ENCODE measurements at places on chromosomes 11 and 22.

DNA sequence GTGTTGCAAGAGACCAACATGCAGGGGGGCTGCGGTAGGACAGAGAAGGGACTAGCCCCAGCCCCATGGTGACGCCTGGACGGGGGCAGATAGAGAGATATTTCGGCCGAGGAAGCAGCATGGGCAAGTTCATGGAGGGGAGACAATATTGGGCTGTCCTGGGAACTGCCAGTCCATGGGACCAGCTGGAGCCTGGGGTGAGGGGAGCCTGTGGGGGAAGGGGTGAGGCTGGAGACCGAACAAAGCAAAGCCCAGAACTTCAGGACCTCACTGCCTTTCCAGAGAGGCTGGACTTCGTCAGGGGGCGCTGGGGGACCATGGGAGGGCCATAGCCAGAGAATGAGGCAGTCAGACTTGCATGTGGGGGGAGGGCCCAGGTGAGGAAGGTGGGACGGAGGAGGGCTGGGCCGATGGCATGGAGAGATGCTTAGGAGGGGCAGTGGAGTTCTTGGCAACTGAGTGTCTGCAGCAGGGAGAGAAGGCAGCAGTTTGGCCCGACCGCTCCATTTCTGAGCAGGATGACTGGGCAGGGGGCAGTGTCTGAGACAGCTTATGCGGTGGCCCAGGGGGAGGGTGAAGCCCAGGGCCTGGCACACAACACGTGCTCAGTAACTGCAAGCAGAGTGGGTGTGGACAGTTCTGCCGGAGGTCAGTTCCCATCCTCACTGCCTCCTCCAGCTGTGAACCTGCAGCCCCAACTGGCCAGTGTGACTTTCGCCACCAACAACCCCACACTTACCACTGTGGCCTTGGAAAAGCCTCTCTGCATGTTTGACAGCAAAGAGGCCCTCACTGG, 712 bp downstream of the UPK3A start:
- DNase-seq = no peak

GRCh38 chr11:69587454-69588090, 53.4 kb upstream of the CCND1 start:
- peak; percentile 76 for DNase-seq

DNA sequence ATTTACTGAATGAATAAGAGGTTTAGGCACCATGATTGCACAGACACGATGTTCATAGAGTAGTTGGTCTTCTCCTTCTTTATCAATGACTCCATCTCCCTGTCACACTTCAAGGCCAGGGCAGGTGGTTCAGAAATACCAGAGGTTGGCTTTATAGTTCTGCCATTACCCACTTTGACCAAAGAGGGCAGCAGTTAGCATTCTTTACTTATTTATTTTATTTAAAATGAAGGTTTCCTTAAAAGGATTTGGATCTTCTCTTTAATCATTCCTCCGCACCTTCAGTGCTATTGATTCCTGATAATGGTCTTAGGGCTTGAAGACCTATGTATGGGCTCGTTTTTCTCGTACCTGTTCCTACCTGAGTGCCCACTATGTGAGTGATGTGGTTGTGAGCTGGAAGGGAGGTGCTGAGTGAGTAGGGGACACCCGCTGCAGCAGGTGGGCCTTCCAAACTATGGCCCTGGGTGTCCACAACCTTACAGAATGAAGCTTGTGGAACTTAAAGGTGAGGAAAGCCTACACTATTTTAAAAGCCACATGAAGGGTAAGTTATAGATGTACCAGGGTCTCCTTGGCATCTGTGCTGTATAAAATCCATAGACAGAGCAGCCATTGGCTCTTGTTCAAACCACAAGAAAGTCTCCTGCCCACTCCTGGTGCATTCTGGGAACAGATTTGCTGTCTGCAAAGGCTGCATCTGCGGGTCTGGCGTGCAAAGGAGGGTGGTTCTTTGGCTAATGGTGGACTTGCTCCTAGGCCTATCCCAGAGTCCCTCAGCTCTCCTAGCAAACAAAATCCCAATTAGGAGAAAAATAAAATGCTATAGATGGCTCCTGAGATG, 35.0 kb downstream of the TIMP3 start:
- no peak for DNase-seq

DNA sequence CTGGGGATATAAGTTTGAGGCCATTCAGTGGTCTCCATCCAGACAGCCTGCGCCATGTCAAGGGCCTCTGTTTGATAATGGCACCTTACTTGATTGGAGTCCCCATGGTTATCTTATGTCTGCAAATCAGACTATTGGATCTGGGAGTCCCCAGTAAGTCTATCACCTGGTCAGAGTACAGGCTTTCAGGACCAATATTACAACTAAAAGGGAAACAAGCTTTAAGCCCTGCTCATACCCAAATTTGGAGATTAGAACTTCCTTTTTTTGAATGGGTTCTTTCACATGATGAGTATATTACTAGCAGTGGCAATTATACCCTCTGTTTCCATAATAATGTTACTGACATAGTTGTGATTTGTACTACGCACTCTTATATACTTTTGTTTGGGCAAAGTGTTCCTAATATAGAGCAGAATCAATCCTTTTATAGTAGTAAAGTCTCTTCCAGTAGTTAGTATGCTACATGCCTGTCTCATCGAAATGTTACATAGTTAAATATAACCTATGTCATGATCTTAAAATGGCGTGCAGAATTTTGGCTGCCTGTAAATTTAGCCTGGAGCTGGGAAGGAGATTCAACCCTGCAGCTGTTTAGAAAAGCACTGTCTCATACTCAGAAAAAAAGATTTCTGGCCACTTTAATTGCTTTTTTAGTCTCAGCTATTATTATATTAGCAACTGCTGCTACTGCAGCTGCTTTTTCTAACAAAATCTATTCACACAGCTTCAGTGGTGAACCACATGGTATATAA, 4.9 kb downstream of the MS4A15 start:
- no peak for DNase-seq

DNA sequence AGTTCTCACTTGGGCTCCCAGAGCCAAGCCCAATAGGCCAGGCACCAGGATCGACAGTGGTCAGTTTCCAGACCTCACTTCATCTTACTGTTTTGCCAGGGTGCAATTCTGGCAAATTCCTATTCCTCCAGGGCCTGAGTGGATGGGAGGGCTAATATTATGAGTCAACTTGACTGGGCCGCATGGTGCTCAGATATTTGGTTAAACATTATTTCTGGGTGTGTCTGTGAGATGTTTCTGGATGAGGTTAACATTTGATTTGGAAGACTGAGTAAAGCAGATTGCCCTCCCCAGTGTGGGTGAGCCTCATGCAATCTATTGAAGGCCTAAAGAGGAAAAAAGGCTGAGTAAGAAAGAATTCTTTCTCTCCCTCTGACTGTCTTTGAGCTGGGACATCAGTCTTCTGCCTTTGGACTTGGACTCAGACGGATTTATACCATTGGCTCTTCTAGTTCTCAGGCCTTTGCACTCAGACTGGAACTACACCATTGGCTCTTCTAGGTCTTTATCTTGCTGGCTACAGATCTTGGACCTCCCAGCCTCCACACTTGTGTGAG, 132.9 kb upstream of the ZBED5 start:
- DNase-seq = peak; percentile 43

DNA sequence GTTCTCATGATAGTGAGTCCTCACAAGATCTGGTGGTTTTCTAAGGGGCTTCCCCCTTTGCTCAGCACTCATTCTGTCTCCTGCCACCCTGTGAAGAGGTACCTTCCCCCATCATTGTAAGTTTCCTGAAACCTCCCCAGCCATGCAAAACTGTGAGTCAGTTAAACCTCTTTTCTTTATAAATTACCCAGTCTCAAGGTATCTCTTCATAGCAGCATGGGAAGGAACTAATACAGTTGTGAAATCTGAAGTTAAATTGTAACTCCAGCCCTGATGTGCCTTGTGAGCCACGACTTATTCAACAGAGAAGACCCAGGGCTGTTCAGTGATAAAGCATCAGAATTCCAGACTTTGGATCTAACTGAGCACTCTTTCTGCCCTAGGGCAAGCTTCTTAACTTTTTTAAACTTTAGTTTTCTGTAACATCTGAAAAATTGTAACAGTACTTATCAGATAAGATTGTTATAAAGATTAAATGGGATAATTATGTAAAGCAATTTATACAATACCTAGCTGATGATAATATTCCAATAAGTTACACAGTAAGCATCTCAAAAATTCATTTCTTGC, 220.0 kb downstream of the TRPC6 start:
- no peak for DNase-seq

DNA sequence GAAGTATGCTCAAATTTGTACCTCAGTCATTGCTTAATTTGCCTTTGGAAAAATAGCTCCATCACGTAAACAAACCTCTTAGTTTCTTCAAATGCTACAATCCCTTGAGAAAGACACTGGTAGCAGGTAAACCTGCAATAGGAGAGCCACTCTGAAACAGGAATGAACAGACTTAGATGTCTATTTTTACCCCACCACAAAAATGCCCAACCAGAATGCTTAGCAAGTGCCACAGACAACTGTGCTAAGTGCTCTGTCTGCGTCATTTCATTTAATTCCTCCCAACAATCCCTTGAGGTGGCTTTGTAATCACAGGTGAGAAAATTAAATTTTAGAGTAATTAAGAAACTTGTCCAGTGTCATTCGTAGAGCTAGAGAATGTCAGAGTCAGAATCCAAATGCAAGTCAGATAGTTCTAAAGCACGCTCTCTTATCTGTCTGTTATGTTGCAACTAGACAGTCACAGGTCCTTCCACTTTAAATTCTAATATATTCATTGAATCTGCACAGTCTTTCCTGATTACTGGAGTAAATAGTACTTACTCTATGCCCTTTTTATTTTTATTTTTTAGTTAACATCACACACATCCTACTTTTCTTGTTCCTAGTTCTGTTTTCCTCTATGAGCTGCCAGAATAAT, 89.0 kb upstream of the GRIA4 start:
- DNase-seq = no peak

- DNase-seq = no peak
Measured at GRCh38 chr22:42732081-42732480, 11.4 kb upstream of the A4GALT start.

DNA sequence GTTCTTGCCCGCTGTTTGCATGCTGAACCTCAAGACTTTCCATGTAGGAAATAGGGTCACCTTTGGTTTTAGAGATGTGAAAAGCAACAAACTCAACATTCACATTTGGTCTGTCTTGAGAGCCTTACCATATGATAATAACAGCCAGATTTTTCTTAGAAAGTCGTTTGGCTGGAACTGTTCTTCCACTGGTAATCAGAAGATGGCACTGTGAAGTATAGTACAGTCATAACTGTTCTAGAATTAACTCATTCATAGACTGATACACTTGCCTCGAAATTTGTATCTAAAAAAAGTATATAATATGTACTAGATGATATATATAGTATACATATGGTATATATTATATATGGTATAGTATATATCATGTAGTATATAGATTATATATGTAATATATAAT, 12.3 kb downstream of the LUZP2 start:
- no peak for DNase-seq

- DNase-seq = no peak
Measured at GRCh38 chr11:67275606-67276409, 9.5 kb downstream of the GRK2 start.

GRCh38 chr11:76293189-76293631, 86.9 kb upstream of the WNT11 start:
- DNase-seq = no peak

- DNase-seq = peak; percentile 59
Measured at GRCh38 chr11:69382131-69383128, 88.5 kb downstream of the MYEOV start.

DNA sequence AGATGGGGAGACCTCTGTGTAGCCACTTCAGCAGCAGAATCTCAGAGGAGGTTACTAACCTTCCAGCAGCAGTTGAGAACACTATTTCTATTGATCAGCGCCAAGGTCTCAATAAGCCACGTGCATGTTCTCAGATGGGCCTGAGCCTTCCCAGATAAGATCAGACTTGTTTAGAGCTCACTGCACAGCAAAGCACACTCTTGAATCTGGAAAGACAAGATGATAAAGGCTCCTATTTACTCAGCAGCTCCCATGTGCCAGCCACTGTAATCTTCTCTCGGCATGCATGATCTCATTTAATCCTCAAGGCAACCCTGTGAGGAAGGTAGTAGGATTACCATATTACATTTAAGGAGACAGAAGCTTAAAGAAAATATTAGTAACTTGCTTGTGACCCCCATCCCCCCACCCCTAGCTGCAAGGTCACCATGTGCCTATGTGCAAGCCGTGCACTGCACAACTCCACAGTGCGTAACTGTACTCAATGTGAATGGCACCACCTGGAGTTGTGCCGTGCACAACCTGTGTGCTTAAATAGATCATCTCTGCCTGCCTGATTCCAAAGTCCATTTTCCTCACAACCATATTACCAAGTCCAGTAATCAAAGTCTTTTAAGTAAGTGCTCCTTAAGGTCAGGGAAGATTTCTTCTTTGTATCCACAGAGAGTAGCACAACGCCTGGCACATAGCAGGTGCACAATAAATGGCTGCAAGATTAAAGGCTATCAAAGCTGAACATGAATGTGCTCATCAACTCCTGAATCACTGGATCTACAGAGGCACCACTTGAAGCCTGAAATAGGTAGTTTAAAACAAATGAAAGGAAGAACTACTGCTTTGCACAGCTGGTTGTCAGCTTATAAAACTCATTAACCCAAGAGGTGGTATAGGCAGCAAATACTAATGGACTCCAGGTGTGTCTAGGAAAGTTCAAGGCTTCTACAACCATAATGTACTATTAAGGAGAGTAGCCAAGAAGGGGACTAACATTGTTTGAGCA, 293.8 kb downstream of the BUD13 start:
- no peak for DNase-seq

DNA sequence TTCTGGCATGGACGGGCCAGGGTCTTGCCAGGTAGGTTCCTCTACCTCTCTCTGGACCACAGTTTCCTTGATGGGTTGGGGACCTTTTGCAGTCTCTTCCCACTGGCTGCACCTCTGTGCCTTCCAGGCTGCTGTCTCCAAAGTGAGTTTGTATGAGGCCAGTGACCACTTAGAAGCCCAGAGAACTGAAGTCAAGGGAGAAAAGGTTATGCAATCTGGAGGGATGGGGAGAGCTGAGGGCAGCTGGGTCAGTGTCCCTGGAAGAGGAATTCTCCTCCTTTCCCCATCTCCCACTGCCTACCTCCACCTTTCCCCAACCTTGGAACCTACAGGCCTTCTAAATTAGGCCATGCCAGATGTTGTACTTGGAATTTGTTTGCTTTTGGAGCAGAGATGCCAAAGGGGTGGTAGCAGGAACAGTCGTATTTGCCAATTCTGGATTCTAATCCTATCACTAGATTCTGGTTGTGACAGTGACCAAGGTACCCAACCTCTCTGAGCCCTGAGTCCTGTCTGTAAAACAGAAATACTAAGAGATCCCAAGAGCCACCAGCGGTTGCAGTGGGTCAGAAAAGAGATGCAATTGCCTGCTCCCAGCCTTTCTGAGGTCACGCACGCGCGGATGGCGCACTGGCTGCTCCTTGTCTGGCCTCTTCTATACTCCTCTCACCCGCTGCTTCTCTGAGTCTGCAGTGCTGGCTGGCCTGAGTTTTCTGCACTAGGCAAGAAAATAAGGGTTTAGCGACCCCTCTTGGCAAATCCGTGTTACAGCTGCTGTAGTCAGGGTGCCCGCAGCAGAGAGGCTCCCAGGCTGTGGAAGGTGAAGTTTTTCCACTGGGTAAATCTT, 10.7 kb upstream of the ACCSL start:
- DNase-seq = peak; percentile 70

- no peak for DNase-seq
Measured at GRCh38 chr11:130840679-130841078, 75.6 kb downstream of the SNX19 start.

Data from NCI-H226 (cell line).